ENCODE measurements at places on chromosomes 1 and 21. TPM values are rescaled to one million over a fixed set of nuclear protein-coding genes. Genes with fewer than 3 reads are reported as not detected.

Gene UBE2U
- total RNA-seq = not detected

DNA sequence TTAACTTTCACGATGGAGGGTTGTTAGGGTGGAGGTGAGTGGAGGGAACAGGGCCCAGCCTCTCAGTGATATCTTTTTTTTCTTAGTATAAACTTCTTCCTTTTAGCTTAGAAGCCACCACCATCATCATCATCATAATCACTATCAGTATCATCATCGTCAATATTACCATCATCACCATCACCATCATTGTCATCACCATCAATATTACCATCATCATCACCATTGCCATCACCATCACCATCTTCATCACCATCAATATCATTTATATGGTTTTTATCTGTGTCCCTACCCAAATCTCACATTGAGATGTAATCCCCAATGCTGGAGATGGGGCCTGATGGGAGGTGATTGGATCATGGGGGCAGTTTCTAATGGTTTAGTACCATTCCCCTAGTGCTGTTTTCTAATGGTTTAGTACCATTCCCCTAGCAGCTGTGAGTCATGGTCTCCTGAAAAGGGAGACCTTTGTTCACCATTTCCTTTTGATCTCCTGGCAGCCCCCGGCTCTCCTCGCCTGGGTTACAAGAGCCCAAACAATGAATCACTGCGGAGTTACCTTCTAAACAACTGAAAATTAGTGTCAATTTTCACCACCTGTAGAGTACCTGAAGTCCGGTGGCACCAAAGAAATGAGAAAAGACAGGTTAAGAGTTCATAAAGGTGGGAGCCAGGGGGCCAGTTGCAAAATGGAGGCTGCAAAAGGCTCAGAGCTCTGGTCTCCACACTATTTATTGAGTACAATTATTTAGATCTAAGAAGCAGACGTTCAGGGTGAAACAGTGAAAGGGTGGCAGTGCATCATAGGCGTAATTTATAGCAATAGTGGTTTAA is 3.1 kb upstream of the PLA2G2E start:
- ATAC-seq = no peak

DNA sequence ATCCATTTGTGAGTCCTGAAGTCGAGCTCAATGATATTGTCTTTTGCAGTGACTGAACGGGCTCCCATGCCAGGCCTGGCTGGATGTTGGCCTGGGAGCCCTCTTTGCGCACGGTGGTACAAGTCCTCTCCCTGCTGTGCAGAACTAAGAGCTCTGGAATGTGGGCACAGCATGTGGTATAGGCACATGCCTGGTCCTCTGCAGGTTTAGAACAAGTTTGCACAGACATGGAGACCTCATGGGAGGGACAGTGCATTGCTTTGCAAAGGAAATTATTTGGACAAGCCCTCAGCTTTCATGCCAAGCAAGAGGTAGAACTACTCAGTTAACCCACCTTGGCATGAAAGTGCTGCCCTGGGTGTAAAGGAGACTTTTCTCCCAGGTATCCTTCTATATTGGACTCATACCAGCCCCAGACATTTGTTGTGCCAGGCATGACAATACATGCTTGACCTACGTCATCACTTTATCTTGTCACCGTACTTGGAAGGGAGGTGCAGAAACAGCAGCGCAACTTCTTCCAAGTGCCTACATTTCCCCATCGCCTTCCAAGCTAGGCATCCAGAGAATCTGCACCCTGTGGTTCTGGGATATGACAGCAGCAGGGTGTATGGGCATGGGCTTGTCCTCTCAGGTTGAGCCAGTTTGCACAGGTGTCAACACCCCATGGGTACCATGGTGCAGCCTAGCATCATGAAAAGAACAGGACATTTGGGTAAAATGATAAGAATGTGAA is 37.6 kb upstream of the MRPS6 start:
- ATAC-seq = no peak

GRCh38 chr21:41182547-41182946 is 14.6 kb downstream of the BACE2 start:
- no peak for ATAC-seq

- no peak for ATAC-seq
These were observed 43.3 kb upstream of the RGS18 start for GRCh38 chr1:192115000-192115399.

Gene TMCO4
- 19.8 TPM for total RNA-seq

- no peak for ATAC-seq
These were observed 108.2 kb downstream of the LTN1 start for GRCh38 chr21:28884481-28884880.

GRCh38 chr1:243288062-243288461 is 32.2 kb downstream of the SDCCAG8 start:
- ATAC-seq = no peak

DNA sequence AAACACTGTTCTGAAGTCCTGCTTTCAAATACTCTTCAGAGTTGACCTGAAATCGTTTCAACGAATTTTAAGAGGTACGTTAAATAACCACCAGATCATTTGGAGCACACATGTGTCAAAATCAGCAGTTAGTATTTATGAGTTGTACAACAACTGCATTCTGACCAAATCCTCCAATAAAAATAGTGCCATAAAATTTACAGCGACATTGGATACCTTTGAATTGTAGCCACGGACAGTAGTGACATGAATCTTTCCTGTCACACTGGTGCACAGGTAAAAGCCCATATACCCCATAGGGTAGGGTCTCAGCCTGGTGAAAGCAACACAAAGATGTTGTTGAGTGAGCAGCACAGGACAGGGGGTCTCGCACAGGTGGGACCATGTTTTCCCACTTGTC is 121.5 kb downstream of the CLIC6 start:
- no peak for ATAC-seq

DNA sequence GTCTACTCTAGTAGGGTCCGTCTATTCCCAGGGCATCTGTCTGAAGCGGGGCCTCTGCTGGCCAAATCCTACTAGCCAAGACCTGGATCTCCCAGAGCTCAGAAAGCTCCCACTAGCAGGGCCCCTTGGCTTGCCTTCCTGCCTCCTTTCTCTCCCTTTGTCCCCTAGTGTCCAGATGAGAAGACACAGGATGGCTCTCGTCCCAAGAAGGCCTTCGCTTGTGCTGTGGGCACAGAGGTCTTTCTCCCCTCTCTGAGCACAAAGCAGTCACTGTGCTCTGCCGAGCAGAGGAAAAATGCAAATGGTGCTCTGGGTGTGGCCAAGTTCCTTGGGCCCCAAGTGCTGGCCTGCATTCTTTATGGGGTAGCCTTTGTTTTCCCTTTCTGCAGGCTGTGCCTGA is 13.0 kb upstream of the GPR137B start:
- no peak for ATAC-seq

DNA sequence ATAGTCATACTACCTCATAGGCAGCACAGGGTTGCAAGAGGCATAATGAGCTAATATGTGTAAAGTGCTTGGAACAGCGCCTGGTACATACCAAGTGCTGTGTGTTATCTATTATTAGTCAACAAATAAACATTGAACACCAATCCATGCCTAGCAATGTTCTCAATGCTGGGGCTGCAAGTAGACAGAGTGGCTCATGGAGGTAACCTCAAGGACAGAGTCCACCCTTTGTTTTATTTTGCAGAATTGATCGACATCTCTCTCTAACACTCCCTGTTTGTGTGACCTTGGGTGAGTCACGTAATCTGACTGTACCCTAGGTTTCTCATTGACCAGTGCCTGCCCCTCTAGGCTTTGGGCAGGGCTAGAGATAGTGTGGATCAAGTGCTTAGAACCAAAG is 164.0 kb upstream of the KLHDC7A start:
- ATAC-seq = no peak

DNA sequence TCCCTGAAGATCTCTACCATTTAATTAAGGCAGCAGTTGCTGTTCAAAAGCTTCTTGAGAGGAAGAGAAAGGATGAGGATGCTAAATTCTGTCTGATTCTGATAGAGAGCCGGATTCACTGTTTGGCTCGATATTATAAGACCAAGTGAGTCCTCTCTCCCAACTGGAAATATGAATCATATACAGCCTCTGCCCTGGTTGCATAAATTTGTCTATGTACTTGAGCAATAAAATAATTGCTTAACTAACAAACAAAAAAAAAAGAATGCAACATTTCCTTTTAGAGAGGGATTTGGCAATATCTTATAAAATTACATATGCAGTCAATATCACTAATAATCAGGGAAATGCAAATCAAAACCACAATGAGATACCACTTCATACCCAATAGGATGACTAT is 26.8 kb downstream of the ALDH9A1 start:
- no peak for ATAC-seq

Gene NUDT17
- 3.5 TPM for total RNA-seq

Gene BOLA1
- total RNA-seq = 35.5 TPM

Gene KCNN3
- total RNA-seq = 6.6 TPM

Gene VANGL2
- total RNA-seq = 3.3 TPM

DNA sequence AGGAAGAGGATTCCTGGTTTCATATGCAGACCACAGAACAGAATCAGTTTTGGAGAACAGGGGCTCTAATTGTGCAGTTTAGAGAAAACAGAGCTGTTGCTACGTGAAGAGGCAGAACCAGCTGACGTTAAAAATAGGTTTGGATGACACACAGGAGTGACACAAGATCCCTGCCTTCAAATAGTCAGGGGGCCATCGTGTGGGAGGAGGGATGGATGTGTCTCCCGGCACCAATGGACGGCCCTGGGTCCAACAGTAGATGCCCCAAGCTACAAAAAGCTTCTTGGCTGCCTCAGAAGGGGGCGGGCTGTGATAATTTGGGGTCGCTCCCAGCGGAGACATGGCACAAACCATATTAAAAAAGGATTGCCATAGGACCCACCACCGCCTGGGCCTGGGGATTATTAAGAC is 87.8 kb downstream of the MRPL37 start:
- ATAC-seq = peak; percentile 23

- ATAC-seq = no peak
These were observed 1.2 kb downstream of the BTF3L4 start for GRCh38 chr1:52057255-52057654.

- no peak for ATAC-seq
These were observed 75.5 kb downstream of the PIK3CD start for GRCh38 chr1:9726905-9727595.

Gene SLC44A5
- total RNA-seq = 0.49 TPM

- ATAC-seq = no peak
These were observed 25.8 kb downstream of the SHISAL2A start for GRCh38 chr1:52658795-52659194.

- ATAC-seq = no peak
These were observed 580 bp downstream of the VWA1 start for GRCh38 chr1:1435911-1436629.

DNA sequence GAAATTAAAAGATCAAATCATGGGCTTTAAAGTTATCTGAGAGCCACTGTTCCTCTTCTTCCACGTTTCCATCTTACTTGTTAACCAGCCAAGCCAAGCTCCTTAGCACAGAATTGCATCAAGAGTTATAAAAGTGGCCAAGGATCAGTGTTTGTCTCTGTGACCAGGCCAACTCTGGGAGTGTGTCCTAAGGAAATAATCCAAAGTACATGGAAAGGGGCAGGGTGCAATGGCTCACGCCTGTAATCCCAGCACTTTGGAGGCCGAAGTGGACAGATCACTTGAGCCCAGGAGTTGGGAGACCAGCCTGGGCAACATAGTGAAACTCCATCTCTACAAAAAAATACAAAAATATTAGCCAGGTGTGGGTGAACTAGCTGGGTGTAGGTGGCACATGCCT is 10.0 kb upstream of the MPZL1 start:
- peak; percentile 21 for ATAC-seq

Gene DENND2C
- total RNA-seq = 5.3 TPM

DNA sequence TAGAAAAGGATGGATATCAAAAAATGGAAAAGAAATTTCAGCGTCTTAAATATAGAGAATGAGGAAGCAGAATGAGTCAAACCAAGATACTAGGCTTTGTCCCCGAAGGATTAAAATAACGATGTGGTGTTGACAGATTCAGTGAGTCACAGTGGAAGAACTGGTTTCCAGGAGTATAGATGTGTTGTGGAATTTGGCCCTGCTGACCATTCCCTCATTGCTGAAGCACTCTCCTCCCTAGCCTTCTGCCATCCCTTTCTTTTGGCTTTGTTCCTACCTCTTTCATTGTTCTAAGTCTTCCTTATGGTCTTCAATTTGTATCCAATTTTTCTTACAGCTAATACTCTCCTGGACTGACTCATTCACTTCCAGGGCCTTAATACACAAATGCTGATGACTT is 23.1 kb upstream of the USP25 start:
- peak; percentile 74 for ATAC-seq

- ATAC-seq = no peak
These were observed 23.9 kb downstream of the RAB7B start for GRCh38 chr1:205979301-205979700.

- no peak for ATAC-seq
These were observed 10.0 kb downstream of the CLDN19 start for GRCh38 chr1:42730002-42730401.

DNA sequence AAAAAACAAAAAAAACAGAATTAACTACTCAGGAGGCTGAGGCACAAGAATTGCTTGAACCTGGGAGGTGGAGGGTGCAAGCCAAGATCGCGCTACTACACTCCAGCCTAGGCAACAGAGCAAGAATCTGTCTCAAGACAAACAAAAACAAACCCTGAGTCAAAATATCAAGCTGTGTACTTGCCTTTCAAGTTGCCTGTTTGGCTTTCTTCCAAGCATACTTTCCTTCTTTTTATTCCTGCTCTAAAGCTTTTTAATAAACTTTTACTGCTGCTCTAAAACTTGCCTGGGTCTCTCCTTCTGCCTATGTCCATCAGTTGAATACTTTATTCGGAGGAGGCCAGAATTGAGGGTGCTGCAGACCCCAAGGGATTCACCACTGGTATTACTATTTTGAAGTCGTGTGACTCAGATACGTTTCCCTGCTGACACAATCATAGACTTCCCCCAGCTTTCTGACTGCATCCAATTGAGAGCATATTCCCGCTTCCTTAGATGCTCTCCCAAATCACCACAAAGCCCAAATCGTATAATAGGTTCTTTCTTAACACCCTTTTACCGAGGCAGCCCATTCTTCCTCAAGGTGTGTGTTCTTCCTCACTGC is 3.5 kb upstream of the ACBD6 start:
- no peak for ATAC-seq

Gene CRP
- not detected for total RNA-seq

DNA sequence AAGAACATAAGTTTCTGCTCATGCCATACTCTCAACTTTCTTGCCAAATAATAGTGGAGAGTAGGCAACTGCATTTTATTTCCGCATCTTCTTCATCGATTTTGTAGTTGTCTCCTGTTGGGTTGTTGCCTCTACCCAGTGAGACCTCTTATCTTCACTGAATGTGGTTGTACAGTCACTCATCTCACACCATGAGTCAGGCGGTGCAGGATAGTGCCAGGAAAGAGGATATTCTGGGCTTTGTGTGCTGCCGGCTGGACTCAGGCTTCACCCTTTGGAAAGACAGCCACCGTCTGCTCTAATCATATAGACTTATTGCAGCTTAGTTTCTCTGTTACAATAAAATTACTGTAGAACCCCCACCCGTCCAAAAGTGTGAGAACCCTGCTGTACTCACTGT is 154.3 kb upstream of the USP24 start:
- no peak for ATAC-seq

- no peak for ATAC-seq
These were observed 171.3 kb upstream of the AJAP1 start for GRCh38 chr1:4483021-4483625.

Gene SYCP1
- not detected for total RNA-seq

Gene TEKT2
- total RNA-seq = not detected

Gene S100A7A
- total RNA-seq = 0.16 TPM

- ATAC-seq = no peak
These were observed 30.2 kb downstream of the OPTC start for GRCh38 chr1:203524152-203524551.

- ATAC-seq = no peak
These were observed 65.6 kb downstream of the ST3GAL3 start for GRCh38 chr1:43772978-43773377.

- no peak for ATAC-seq
These were observed 191.7 kb downstream of the HS2ST1 start for GRCh38 chr1:87106144-87106543.

Data from gastroesophageal sphincter (tissue), 4 donors.